ENCODE measurements at places on chromosomes 1 and 21. TPM values are rescaled to one million over a fixed set of nuclear protein-coding genes. Genes with fewer than 3 reads are reported as not detected.

The CCDC181 gene
- total RNA-seq = 1.7 TPM

The NPPA gene
- not detected for total RNA-seq

The ETV3L gene
- total RNA-seq = not detected

The SELE gene
- total RNA-seq = under 0.01 TPM

The ITLN2 gene
- 1.4 TPM for total RNA-seq

The TRIM58 gene
- total RNA-seq = 3.1 TPM

All from regular cardiac myocyte (primary cell).